Germinal center (tissue), 1 donor: ENCODE measurements at places on chromosomes 11 and 22.
A peak's percentile ranks its signal among the peaks of the same experiment; 100 is the strongest.

DNA sequence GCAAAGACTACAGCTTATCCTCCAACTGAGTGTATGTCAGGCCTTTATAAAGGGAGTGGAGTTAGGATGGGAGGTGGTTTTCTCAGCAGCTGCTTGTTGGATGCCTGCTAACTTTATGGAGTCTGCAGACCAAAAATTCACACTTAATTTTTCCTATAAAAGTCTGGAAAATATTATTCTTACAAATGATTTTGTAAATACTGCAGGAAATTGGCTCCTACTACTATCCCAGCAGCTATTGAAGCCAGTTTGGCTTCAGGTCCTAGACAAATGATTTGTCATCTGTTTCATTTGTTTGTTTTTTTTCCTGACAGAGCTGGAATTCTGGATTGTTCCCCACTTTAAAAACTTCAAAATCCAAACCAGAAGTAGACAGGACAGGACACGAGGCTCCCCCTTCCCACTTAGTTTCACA is 292.5 kb downstream of the TMEM135 start:
- no peak for DNase-seq

DNA sequence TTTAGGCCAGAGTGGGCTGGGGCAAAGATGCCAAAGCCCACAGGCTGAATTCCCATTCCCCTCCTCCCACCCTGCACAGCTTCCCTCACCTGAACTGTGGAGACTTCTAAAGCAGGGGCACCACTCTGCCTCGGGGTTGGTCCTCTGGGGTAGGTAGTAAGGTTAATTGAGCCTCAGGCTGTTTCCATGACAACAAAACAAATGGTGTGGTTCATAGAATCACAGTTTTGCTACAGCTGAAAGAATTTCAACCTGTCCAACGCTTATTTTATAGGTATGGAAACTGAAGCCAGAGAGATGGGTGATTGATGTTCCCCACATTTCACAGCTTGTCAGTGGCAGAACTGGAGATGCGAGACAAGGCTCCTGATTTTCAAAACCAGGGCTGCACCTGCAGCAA is 109.5 kb downstream of the SNX19 start:
- no peak for DNase-seq

DNA sequence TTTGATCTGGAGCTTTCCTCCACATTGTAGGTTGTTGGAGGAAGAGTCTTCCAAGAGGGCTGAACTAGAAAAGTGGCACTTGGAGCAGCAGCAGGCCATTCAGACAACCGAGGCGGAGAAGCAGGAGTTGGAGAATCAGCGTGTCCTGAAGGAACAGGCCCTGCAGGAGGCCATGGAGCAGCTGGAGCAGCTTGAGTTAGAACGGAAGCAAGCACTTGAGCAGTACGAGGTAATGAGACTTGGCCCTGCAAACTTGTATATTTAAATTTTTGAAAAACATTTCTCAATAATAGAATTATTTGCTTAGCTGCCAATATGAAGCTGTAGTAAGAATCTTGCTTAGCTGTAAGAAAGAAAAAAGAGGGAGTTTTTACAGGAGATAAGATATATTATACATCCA is 84.0 kb downstream of the SWAP70 start:
- DNase-seq = no peak

DNA sequence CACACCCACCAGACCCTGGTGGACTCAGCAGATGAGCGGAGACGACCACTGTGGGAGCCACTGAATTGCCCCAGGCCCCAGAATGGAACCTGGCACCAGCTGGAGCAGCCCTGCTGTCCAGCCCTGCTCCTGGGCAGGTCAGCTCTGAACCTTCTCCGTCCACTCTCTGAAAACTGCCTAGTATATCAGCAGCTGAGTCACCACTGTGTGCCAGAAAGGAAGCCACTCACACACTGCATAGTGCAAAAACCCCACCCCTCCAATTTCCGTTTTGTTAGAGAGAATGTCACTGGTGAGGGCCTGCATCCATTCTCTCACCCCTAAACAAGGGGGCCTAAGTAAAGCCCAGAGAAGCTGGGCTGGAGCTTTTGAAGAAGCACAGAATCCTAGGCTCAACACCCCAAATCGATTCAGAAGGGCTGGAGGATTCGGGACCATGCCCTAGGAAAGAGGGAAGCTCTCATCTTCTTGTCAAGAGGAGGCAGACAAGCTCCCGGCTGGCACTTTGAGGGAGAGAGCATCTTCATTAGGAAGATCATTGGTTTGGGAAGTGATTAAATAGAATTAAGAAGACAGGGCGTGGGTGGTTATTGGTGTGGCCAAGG is 44.5 kb downstream of the GALNT18 start:
- DNase-seq = no peak

- DNase-seq = no peak
These were observed 10.8 kb downstream of the B4GALNT4 start for GRCh38 chr11:380095-380480.

GRCh38 chr22:42396621-42397331 is 35.4 kb downstream of the NFAM1 start:
- peak; percentile 67 for DNase-seq

GRCh38 chr22:19360300-19360792 is 68.8 kb upstream of the CLTCL1 start:
- DNase-seq = no peak

DNA sequence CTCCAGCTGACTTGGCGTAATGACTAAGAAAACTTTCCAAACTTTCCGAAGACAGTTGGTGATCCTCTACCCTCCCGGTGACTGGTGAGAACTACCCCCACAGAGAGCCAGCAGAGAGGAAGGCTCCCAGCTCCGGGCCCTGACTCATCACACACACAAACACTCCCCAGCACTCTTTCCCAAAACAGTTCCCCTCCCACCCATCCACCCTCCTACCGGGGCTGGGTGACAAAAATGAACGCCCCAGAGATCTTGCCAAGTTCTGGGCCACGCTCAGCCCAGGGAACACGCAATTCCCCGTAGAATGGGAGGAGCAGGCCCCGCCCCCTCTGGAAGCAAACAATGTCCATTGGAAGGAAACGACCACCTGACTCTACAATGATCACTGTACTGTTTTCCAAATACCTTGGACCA is 21.3 kb upstream of the JAM3 start:
- DNase-seq = no peak

GRCh38 chr11:95478003-95478402 is 247.0 kb upstream of the SESN3 start:
- DNase-seq = no peak

GRCh38 chr11:101401245-101401644 is 182.6 kb downstream of the TRPC6 start:
- DNase-seq = no peak

DNA sequence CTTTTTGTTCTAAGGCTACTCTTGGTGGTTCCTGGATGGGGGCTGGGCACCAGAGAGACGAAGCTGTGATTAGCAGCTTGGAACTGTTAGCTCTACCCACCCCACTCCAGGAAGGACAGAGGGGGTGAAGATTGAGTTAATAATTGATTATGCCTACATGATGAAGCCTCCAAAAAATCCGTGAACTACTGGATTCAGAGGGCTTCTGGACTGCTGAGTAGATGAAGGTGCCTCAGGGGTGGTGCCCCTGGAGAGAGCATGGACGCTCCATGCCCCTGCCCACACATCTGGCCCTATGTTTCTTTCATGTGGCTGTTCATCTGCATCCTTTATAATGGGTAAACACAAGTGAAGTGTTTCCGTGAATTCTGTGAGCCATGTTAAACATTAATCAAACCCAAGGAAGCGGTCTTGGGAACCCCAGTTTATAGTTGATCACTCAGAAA is 47.3 kb upstream of the CYP2D6 start:
- no peak for DNase-seq

DNA sequence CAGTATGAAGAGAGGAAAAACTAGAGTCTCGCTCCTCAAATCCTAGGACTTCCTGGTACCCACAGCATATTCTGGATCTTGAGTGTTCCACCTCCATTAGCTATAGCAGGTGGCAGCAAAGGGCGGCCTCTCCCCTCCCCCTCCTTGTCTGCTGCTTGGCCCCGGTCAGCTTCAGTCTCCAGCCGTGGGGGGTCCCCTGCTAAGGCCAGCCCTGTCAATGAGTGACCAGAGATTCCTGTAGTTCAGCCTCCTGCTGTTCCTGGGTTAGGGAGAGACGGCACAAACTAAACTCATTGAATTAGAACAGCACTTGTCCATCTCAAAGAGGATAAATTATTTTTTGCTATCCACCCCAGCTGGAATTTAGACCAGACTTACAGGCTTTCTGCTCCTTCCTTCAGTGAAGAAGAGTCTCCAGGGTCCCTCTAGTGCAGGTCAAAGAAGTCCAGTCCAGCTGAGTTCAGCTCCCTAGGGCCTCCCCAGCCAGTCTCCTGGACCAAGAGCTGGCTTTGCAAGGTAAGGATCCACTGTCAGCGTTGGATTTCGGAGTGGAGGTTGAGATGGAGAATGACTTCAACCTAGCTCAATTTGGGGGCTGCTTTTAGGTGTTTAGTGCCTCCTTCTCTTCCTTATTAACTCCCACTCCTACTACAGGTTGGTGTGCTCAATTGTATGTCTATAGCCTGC is 1.1 kb upstream of the PHLDB1 start:
- DNase-seq = no peak

DNA sequence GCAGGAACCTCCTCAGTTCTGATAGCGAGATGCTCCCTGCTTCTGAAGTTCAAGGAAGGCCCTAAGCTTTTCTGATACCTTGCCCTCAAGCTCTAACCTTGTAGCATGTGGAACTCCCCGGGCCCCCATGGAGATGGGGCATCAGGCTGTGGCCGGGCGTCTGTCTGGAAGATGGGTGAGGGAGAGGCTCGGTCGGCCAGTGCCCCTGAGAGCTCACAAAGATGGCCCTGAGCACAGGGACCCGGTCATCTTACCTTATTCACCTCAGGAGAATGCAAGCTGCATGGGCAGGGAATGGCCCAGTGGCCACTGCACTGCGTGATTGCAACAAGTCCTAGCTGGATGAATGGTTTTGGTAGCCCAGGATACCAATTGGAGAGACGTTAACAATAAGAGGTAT is 830.3 kb downstream of the TBC1D22A start:
- no peak for DNase-seq

DNA sequence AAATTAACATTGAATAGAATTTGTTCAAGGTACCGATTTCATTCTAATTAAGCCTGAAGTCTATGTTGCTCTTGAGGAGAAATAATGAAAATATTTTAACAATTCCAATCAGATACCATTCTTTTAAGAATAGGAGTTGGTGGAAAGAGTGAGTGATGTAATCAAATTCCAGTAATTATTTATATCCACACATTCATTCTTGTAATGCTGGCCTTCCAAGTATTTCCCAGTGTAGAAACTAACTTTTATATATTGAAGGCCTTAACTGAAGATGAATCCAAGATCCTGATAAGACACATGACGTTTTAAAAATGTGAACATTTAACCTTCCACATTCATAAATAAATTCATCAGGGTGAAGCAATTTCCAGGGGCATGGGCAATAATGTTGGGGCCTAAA is 36.6 kb upstream of the PAX6 start:
- DNase-seq = no peak

GRCh38 chr11:94450048-94450447 is 43.6 kb downstream of the MRE11 start:
- DNase-seq = no peak

DNA sequence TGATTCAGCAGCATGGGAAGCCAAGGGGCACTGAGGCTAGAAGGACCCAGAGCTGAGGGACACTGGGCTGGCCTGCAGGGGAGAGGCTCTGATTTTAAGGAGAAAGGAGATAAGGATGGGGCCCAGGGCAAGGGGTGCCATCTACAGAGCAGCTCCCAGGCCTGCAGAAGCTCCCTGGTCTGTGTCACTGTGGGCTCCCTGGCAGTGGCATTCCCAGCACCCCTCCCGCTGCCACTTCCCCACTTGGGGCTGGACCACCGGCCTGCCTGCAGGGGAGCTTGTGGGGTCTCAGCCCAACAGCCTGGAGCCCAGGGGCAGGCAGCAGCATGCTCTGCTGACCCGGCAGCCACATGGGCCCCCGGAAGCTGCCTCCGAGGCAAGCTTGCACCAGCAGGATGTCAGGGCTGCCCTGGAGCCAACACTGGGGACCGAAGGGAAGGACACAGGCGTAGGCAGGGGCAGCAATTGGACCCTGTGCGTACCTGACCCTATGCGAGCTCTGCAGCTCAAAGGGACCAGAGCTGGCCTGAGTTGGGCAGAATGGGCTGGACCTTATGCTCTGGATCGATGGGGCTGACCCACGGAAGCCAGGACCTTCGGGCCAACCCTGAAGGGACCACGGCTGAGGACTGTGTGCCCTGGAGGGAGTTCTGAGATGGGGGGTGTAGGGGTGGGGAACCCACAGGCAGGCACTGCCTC is 35.4 kb upstream of the WNT7B start:
- DNase-seq = no peak

DNA sequence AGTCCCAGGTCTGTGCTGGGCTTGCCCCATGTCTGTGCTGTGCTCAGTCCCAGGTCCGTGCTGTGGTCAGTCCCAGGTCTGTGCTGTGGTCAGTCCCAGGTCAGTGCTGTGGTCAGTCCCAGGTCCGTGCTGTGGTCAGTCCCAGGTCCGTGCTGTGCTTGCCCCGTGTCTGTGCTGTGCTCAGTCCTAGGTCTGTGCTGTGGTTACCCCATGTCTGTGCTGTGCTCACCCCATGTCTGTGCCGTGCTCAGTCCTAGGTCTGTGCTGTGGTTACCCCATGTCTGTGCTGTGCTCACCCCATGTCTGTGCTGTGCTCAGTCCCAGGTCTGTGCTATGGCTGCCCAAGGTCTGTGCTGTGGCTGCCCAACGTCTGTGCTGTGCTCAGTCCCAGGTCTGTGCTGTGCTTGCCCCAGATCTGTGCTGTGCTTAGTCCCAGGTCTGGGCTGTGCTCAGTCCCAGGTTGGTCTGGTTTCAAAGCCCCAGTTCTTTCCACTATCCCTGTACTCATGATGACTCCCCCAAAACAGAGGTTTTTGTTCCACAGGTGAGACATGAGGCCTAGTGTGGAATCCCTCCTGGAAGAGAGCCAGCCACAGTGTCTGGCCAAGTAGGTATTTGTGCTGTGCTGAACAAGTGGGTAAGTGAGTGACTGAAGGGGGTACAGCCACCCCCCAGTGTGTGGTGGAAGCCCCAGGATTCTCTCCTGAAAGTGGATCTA is 34.8 kb downstream of the IRAG1 start:
- no peak for DNase-seq

DNA sequence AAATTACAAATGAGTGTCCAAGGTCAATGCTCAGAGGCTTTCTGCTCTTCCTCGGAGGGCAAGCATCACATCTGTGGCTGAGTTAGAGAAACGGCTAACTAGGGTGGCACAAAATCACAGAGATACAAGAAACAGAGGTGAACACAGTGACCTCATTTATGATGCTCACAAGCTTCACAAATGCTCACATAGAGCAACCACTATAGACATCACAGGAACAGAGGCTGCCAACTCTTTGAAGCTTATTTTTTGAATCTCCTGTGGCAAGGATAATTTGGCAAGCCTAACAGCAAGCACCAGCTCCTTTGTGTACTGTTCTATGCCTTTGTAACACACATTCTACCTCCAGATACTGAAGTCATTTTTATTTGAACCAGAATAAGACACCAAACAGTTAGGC is 416.5 kb upstream of the DDI1 start:
- no peak for DNase-seq

GRCh38 chr22:22138915-22139314 is 105.7 kb upstream of the VPREB1 start:
- no peak for DNase-seq

GRCh38 chr11:104731890-104732289 is 166.4 kb downstream of the CASP12 start:
- DNase-seq = no peak
